ENCODE measurements at places on chromosomes 2 and 18. TPM values are rescaled to one million over a fixed set of nuclear protein-coding genes. Genes with fewer than 3 reads are reported as not detected.

GRCh38 chr2:41204315-41204714 is 752.4 kb upstream of the SLC8A1 start:
- H3K36me3 ChIP-seq: no peaks in the 10 kb centered on the region
- H3K4me3 ChIP-seq: no peak overlapping the region
- H3K27me3 ChIP-seq: no peaks in the 10 kb centered on the region
- no peak overlapping the region for H3K27ac ChIP-seq
- H3K4me1 ChIP-seq: no peaks in the 10 kb centered on the region

DNA sequence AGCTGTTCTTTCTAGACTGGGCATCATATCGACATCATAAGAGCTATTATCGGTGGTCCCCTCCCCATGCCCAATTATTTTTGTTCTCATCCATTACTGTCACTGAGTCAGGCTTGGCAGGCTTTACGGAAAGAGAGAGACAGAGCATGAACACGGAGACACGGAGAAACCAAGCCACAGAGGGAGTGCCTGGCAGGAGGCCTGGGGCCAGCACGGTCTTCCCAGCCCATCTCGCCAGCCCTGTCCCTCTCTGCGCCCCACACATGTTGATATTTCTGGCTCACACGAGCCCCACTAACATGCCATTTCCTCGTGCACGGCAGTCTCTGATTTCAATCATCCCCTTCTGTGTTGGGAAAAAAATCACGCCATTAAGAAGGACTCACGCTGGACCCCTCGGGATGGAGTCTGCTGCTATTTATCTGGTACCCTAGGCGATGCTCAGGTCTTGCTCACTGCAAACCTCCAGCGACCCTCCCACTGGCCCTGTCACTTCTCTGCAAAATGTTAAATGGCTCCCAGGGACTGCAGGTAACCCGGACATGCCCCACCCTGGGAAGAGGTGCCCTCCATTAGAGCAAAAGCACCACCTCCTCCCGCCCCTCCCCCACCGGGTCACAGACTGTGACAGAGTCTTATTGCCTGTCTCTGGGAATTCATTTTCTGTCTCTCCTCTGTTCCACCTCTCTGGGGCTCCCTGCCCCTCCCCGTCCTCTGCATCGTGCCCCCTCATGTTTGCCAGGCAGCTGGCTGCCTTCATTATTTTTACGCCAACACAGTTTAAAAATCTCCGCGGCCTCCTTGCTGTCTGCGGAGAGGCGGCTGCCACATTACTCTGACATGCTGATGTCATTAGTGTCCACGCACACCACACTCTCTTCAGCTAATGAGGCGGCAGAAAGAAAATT is 40.1 kb upstream of the GBX2 start:
- no peak overlapping the region for H3K4me3 ChIP-seq
- no peaks in the 10 kb centered on the region for H3K4me1 ChIP-seq

GRCh38 chr2:74835831-74836674 is 2.1 kb downstream of the HK2 start:
- H3K36me3 ChIP-seq: no peaks in the 10 kb centered on the region
- peaks cover 5% of the 10 kb centered on the region for H3K27me3 ChIP-seq
- H3K4me3 ChIP-seq: peak overlapping the region; percentile 81
- H3K4me1 ChIP-seq: no peaks in the 10 kb centered on the region
- H3K27ac ChIP-seq: peak overlapping the region; percentile 79

GRCh38 chr2:201908901-201909300 is 102.6 kb downstream of the CDK15 start:
- no peak overlapping the region for H3K27ac ChIP-seq
- H3K36me3 ChIP-seq: no peaks in the 10 kb centered on the region
- H3K4me3 ChIP-seq: no peak overlapping the region
- no peak for DNase-seq
- H3K27me3 ChIP-seq: peaks cover 4% of the 10 kb centered on the region

The ANKRD29 gene
- total RNA-seq: 2.0 TPM

DNA sequence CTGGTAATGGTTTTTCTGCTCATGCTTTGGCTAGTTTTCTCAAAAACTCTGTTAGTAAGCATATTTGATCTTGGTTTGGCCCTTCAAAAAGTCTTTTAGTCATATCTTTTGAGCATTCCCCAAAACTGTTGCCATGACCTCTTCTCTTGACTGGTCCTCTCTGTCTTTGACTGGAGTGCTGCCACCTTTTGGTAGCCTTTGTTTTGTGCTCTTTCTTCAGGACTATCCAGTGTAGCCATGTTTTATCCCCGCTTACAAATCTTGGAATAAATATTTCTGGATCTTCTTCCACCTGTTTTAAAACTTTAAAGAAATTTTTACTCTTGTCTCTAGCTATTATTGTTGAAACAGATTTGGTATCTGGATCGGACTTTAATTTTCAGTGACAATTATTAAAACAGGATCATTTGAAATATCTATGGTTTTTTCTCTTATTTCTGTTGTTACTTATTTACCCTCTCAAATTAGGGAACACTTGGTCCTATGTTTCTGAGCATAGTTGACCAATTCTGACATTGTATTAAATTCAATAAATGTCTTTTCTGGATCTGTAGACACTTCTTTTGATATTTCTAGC is 965 bp upstream of the ELOA2 start:
- H3K36me3 ChIP-seq: no peaks in the 10 kb centered on the region
- no peak overlapping the region for H3K27ac ChIP-seq
- no peak for DNase-seq
- no peaks in the 10 kb centered on the region for H3K4me1 ChIP-seq
- H3K27me3 ChIP-seq: no peaks in the 10 kb centered on the region

DNA sequence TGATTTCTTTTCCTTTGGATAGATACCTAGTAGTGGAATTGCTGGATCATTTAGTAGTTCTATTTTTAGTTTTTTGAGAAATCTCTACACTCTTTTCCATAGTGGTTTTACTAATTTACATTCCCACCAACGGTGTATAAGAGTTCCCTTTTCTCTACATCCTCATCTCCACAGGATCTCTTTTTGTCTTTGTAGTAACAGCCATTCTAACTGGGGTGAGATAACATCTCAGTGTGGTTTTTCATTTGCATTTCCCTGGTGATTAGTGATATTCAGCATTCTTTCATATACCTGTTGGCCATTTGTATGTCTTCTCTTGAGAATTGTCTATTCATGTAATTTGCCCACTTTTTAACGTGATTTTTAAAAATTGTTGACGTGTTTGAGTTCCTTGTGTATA is 13.8 kb downstream of the RFTN2 start:
- H3K4me3 ChIP-seq: no peak overlapping the region
- H3K4me1 ChIP-seq: no peaks in the 10 kb centered on the region
- no peak overlapping the region for H3K27ac ChIP-seq
- H3K36me3 ChIP-seq: no peaks in the 10 kb centered on the region
- no peaks in the 10 kb centered on the region for H3K27me3 ChIP-seq
- DNase-seq: no peak

DNA sequence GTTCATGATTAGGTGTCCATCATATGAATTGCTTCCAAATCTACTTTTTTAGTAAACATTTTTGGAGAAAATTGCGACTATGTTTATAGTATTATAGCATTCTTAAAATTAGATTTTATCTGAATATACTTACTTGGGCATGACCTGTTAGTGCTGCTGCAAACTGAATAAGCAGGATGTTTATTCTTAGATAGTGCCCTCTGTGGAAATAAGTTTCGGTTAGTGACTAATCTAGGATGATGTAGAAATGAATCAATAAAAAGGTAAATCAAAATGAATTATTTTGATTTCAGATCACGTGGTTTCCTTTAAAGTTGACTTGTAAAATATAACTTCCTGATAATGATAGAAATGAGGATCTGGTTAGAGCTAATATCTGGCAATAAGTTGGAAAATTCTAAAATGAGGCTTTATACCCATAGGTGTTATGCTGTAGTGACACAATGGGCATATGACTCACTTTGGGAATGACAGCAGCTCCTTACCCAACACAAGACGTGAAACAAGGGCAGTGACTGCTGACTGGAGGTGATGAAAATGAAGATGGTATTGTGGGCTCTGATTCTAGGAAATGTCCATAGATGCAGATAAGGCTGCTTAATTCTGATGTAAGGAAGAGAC is 165.8 kb upstream of the TCF4 start:
- DNase-seq: no peak
- H3K27me3 ChIP-seq: no peaks in the 10 kb centered on the region

DNA sequence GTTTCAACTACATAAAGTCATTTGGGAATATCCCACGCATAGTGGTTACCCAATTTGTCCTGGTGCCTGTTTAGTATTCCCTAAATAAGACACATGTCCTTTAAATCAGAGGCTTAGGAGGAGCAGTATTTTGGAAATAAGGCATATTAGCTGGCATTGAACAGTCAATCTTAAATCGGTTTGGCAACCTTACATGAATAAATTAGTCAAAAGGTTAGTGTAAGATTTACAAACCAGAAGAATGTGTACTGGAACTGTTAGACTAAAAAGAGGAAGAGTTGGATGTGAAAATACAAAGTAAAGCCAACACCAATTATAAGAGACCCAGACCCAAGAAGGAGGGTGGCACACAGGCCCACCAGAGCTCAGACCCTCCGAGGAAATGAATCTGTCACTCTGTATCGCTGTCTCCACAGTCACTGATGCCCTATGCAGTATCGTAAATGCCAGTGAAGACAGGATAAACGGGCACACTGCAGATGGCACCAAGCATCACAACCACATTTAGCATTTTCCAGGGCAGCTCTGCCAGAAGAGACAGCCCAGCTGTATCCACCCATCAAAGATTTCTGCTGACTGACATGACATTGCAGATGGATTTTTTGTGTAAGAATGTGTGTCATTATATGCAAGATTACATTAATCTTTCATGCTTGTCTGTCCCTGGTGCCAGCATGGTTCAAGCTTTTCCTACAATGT is 90.4 kb downstream of the CERKL start:
- H3K4me3 ChIP-seq: no peak overlapping the region
- no peak overlapping the region for H3K27ac ChIP-seq

DNA sequence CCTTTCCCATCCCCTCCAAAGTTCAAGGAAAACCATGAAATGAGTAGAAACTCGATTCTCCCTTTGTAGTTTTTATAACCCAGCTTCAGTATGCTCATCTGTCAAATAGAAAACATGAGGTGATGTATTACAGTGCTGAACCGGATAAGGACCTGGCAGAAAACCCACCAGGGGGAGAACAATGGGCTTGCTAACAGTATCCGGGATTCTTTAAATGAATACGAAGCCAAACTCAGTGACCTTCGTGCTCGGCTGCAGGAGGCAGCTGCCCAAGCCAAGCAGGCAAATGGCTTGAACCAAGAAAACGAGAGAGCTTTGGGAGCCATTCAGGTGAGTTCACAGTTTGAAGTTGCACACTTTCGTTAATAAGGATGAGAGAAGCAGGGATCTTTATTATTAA is 113.6 kb upstream of the TTC39C start:
- no peak overlapping the region for H3K27ac ChIP-seq
- DNase-seq: no peak
- no peaks in the 10 kb centered on the region for H3K36me3 ChIP-seq
- H3K4me3 ChIP-seq: no peak overlapping the region
- no peaks in the 10 kb centered on the region for H3K4me1 ChIP-seq

DNA sequence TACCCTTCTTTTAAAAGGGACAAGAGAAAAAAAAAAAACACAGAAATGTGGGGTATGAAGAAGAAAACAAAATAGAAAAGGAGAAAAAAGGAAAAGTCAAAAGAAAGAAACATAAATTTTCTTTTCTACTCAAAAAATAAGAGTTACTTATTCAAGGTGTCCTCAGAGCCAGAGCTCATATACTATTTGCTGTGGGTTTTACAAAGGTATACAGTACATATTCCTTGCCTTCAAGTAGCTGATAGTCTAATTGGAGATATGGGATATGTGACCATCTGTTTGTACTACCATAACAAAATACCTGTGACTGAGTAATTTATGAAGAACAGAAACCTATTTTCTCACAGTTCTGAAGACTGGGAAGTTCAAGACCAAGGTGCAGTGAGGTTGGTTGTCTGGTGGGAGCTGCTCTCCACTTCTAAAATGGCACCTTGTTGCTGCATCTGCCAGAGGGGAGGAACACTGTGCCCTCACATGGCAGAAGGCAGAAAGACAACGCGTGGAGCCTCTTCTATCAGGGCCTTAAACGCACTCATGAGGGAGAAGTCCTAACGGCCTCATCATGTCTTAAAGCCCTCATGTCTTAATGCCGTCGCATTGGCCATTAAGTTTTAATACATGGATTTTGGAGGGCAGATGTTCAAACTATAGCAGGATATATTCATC is 33.9 kb downstream of the NBAS start:
- H3K36me3 ChIP-seq: no peaks in the 10 kb centered on the region
- no peak overlapping the region for H3K4me3 ChIP-seq
- no peaks in the 10 kb centered on the region for H3K27me3 ChIP-seq
- H3K27ac ChIP-seq: no peak overlapping the region
- no peaks in the 10 kb centered on the region for H3K4me1 ChIP-seq
- DNase-seq: no peak

The NCKAP1 gene
- 99.7 TPM for total RNA-seq

DNA sequence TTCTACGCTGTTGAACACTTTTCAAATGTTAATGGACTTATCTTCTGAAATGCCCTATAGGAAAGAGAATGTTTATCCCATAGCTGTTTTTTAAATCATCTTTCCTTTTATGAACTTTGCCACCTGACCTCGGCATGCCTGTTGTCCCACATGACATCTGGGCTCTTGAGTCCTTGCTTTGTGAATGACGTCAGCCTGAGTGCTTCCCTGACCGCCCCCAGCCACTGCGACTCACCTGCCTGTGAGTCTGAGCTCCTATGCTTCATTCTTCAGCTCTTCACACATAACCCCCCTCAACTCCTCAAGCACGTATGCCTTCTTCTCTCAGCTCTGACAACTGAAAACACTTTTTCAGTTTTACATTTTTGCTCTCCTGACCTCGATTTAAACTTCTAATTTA is 166.8 kb downstream of the DCDC2C start:
- no peak overlapping the region for H3K4me3 ChIP-seq
- no peak for DNase-seq
- H3K27ac ChIP-seq: no peak overlapping the region
- no peaks in the 10 kb centered on the region for H3K27me3 ChIP-seq
- no peaks in the 10 kb centered on the region for H3K36me3 ChIP-seq
- no peaks in the 10 kb centered on the region for H3K4me1 ChIP-seq

The GPR155 gene
- total RNA-seq: 4.4 TPM

DNA sequence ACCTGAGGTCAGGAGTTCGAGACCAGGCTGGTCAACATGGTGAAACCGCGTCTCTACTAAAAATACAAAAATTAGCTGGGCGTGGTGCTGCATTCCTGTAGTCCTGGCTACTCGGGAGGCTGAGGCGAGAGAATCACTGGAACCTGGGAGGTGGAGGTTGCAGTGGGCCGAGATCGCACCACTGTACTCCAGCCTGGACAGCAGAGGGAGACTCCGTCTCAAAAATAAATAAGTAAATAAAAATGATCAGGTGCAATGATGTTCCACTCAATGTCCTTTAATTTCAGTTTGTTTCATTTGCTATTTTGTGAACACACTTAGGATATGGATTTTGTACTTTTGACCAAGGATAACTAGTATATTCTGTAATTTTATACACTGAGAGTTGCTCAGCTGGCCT is 9.3 kb downstream of the HADHA start:
- no peak overlapping the region for H3K4me3 ChIP-seq
- H3K36me3 ChIP-seq: peaks cover 4% of the 10 kb centered on the region
- no peaks in the 10 kb centered on the region for H3K27me3 ChIP-seq
- DNase-seq: no peak

The CNGA3 gene
- total RNA-seq: 0.40 TPM

The CHST9 gene
- total RNA-seq: 0.16 TPM

The TNS1 gene
- 487 TPM for total RNA-seq

The UBE2F gene
- 66.8 TPM for total RNA-seq
